ENCODE measurements at places on chromosomes 7 and 10. TPM values are rescaled to one million over a fixed set of nuclear protein-coding genes. Genes with fewer than 3 reads are reported as not detected.

The ABCB4 gene
- polyA plus RNA-seq = 1.1 TPM

The HOXA3 gene
- 0.97 TPM for polyA plus RNA-seq

The LIPM gene
- polyA plus RNA-seq = not detected

The CCDC7 gene
- 0.86 TPM for polyA plus RNA-seq

The THAP5 gene
- 11.5 TPM for polyA plus RNA-seq

The OPN1SW gene
- polyA plus RNA-seq = not detected

The NEUROD6 gene
- polyA plus RNA-seq = not detected
